ENCODE measurements at places on chromosomes 7 and 10.

DNA sequence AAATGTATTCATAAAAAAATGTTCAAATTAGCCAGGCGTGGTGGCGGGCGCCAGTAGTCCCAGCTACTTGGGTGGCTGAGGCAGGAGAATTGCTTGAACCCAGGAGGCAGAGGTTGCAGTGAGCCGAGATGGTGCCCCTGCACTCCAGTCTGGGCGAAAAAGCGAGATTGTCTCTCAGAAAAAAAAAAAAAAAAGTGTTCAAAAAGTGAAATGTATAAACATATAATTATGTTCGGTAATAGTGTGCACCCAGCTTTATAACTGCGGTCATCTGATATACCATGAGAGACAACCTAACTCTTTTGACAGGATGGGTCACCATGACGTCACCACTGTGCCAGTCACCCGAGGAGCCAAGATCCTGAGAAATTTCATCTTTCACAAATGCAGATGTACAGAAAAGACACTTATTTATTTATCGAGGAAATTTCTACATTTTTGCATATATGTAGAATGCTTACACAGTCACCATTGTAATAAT, 594 bp upstream of the RP9 start:
- DNase-seq = no peak

GRCh38 chr7:112361154-112361553, 89.1 kb upstream of the IFRD1 start:
- no peak for DNase-seq

- no peak for DNase-seq
These were observed 251.7 kb upstream of the PITRM1 start for GRCh38 chr10:3424111-3424851.

- DNase-seq = no peak
These were observed 38.8 kb upstream of the INPP5A start for GRCh38 chr10:132498562-132499366.

GRCh38 chr7:40303996-40304395, 169.2 kb downstream of the SUGCT start:
- no peak for DNase-seq
